ENCODE measurements at places on chromosomes 5 and 9.

- DNase-seq = peak; percentile 30
Observed at GRCh38 chr9:97983589-97984187, 547 bp downstream of the ANP32B start.

- DNase-seq = no peak
Observed at GRCh38 chr5:27008604-27009539, 29.5 kb downstream of the CDH9 start.

- no peak for DNase-seq
Observed at GRCh38 chr5:178527458-178528307, 62.5 kb downstream of the COL23A1 start.

DNA sequence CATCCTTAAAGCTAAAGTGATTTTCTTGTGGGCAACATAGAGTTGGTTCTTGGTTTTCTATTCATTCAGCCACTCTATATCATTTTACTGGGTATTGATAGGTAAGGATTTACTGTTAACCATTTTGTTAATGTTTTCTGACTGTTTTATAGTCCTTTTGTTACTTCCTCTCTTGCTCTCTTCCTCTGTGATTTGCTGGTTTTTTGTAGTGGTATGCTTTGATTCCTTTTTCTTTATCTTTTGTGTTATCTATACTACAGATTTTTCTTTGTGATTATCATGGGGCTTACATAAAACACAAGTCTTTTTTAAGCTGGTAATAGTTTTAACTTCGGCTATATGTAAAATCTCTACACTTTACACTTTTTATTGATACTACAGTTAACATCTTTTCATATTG lies 43.3 kb downstream of the CREBRF start:
- DNase-seq = no peak
